ENCODE measurements at places on chromosomes 6 and 20. TPM values are rescaled to one million over a fixed set of nuclear protein-coding genes. Genes with fewer than 3 reads are reported as not detected.

TMEM200A gene
- total RNA-seq, result 4.5 TPM

NCOA7 gene
- 62.8 TPM for total RNA-seq

KHDRBS2 gene
- 0.89 TPM for total RNA-seq

SERINC1 gene
- total RNA-seq, result 132 TPM

PDE7B gene
- total RNA-seq, result 18.4 TPM

BMP5 gene
- 1.7 TPM for total RNA-seq

KCNK15 gene
- total RNA-seq, result 3.4 TPM

VSX1 gene
- total RNA-seq, result not detected

EYS gene
- not detected for total RNA-seq

LPA gene
- 2.5 TPM for total RNA-seq

CST7 gene
- 1.6 TPM for total RNA-seq

KIF6 gene
- 0.78 TPM for total RNA-seq

PDYN gene
- total RNA-seq, result not detected

NKAPL gene
- 1.4 TPM for total RNA-seq

FAM209B gene
- not detected for total RNA-seq

HCRTR2 gene
- not detected for total RNA-seq

AIF1 gene
- total RNA-seq, result 6.7 TPM
